Brain (organoid and tissue), 16 donors: ENCODE measurements at places on chromosomes 5 and 9.
A peak's percentile ranks its signal among the peaks of the same experiment; 100 is the strongest.

DNA sequence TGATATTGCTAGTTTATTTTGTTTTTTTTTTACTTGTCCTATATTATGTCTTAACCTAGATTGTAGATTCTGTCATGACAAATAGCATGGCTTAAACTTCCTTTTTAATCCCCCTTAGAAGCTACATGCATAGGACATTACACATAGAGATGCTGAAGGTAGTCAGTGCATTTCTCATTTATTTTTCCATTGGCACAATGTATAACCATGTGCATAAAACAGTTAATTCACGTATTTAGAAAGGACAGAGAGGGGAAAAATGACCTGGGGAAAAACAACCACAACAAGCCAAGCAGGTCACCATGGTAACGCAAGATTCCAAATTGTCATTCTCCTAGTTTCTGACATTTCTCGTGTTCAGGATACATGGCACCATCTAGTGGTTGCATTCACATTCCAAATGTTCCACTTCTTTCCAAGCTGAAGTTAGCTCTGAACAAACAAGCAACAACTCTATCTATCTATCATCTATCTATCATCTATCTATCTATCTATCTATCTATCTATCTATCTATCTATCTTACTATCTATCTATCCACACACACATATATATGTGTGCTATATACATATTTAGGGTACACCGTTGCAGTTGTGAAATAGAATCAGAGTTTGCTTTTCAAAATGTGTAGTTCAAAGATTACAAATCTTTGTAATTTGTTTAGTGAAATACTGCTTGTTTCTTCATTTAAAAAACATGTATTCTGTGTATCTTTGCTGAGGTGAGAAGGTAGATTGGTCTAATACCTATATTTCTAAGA, 487.2 kb upstream of the ST8SIA4 start:
- peak; percentile 91 for DNase-seq

DNA sequence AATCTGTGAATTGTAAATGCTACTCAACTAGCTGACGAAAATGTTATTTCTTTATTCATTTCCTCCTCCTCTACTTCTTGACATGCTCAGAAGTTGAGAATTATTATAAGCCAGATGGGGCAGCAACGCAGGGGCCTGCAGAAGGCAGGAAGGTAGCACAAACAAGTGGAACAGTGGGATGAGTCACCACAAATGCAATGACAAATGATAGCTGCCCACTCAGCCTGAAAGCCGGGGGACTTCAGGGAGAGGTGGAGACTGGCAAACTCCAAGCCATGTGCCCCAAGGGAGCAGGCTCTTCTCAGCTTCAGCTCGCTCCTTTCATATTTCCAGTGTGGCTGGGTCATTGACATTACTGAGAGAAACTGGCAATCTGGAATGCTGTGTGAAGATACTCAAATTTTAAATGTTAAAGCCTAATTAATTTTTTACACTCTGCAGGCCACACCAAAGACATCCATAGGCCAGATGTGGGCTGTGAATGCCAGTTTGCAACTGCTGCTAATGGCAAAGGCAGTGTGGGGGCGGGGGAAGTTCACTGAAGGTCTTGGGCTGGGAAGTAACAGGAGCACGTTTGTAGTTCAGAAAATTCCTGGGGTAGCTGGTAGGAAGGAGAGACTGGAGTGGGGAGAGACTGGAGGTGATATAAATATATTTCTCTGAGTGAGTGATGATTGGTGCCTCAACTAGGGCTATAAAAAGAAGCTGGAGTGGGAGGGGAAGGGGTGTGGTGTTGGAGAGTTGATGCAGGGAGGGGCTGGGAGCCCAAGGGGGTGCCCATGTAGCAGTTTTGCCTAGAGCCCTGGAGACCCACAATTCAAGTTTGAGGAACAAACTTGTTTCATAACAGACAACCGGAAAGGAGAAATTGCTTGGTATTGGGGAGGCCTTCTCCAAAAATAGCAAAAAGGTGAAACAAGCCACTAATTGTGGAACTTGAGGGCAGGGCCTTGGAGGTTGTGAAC, 20.8 kb upstream of the ADRB2 start:
- DNase-seq = no peak

GRCh38 chr5:75961818-75962217, 121.4 kb upstream of the SV2C start:
- no peak for DNase-seq

GRCh38 chr5:142143878-142144277, 35.3 kb downstream of the NDFIP1 start:
- peak; percentile 62 for DNase-seq

DNA sequence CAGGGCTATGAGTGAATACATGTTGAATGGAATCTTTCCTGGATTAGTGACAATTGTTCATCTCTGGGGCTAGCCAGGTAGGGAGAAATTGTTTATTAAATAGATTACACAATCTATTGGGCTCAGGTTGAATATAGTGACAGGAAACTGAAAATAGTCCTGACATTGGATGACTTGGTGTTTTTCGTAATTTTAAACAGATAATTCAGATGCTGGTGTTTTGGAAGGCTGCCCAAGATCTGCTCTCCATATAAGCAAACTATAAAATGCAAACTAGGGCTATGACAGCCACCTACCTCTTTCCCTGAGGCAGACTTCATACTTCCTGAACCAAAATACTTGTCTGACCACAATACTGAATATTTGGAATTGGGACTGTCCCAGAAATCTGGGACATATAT, 99.1 kb downstream of the ENC1 start:
- no peak for DNase-seq

- no peak for DNase-seq
These were observed 483.3 kb downstream of the CTNND2 start for GRCh38 chr5:11420969-11421368.

GRCh38 chr9:131348631-131349521, 45.0 kb upstream of the PRRC2B start:
- no peak for DNase-seq

DNA sequence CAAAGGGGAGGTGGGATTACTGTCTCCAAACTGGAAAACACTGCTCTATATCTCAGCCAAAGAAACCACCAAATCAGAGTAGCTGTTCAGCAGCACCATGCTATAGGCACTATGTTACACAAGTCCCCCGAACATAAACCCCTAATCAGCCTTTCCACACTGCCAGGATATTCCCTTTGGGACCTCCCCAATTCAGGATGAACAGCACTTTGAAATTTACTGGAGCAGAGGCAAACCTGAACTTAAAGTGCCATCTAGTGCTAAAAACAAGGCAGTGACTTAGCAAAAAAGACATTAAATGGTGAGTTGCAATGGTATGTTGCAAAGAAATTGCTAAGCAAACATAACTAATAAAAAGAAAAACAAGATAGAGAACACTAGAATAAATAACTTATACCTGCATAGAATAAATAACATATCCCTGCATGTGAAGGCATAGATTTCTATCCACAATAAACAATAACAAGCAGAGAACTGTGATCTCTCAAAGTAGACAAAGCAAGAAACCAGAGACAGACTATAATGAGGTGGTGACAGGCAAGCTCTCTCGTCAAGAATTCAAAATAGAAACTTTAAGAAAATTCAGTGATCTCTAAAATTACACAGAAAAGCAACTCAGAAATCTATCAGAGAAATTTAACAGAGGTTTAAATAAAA, 584.4 kb upstream of the ACO1 start:
- DNase-seq = peak; percentile 7
